ENCODE measurements at places on chromosomes 7 and 10.

GRCh38 chr7:47405286-47405904, 176.5 kb downstream of the TNS3 start:
- H3K36me3 ChIP-seq, result peaks cover 41% of the 10 kb centered on the region
- no peaks in the 10 kb centered on the region for H3K27me3 ChIP-seq
- H3K4me3 ChIP-seq, result no peak overlapping the region
- ATAC-seq, result no peak
- peaks cover 8% of the 10 kb centered on the region for H3K4me1 ChIP-seq
- no peak overlapping the region for H3K27ac ChIP-seq

DNA sequence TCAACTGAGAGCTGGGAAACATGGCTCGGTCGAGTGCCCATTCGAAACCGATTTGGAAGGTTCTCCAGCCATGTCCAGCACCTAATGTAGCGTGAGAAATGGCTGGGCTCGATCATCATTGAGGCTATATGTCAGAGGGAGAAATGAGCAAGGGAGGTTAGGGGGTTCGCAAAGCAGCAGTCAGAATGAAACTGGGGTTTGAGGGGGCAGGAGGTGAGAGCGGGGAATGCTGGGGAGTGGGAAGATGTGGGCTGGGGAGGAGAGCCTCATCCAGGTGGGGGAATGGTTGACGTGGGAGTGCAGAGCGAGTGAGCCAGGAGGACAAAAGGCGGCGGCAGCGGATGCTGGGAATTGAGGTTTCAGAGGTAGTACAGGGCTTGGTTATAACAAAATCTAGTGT, 34.8 kb upstream of the GALNTL5 start:
- no peak for ATAC-seq
- peaks cover 4% of the 10 kb centered on the region for H3K36me3 ChIP-seq
- H3K4me1 ChIP-seq, result peaks cover 25% of the 10 kb centered on the region

- H3K36me3 ChIP-seq, result no peaks in the 10 kb centered on the region
- peaks cover 48% of the 10 kb centered on the region for H3K27me3 ChIP-seq
- H3K27ac ChIP-seq, result no peak overlapping the region
- ATAC-seq, result no peak
- no peaks in the 10 kb centered on the region for H3K4me1 ChIP-seq
Observed at GRCh38 chr10:78623578-78624215, 445.1 kb upstream of the ZMIZ1 start.

- no peak overlapping the region for H3K4me3 ChIP-seq
- no peak overlapping the region for H3K27ac ChIP-seq
- H3K4me1 ChIP-seq, result no peaks in the 10 kb centered on the region
- no peak for ATAC-seq
- no peaks in the 10 kb centered on the region for H3K36me3 ChIP-seq
Observed at GRCh38 chr10:64394744-64395143, 873.5 kb downstream of the REEP3 start.

DNA sequence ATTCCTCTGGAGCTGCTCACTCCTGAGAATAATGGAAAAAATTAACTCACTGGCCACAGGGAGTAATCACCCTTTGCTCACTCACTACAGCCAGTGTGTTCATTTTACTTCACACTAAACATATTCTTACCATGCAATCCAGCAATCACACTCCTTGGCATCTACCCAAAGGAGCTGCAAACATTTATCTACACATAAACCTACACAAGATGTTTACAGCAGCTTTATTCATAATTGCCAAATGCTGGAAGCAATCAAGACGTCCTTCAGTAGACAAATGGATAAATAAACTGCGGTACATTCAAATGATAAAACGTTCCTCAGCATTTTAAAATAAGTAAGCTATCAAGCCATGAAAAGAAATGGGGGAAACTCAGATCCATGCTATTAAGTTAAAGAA, 34.2 kb upstream of the POM121L12 start:
- no peaks in the 10 kb centered on the region for H3K36me3 ChIP-seq
- H3K27me3 ChIP-seq, result no peaks in the 10 kb centered on the region
- no peak for ATAC-seq
- no peak overlapping the region for H3K27ac ChIP-seq
- no peaks in the 10 kb centered on the region for H3K4me1 ChIP-seq

DNA sequence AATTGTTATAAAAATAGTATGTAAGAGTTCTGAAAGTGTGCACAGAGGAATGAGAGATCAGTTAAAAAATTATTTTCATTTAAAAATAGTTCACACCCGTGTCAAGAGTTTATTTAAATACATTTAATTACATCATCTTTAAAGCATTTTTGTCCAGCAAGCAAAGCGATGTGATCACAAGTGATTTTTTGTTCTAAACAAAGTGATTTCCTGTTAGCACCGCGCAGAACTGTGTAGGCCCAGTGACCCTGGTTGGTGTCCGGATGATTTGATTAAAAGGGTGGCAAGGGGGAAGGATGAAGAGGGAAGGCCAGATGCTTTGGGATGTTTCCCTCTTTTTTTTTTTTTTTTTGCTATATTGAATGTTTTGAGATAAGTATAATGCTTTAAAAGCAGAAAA, 227.8 kb upstream of the PITRM1 start:
- H3K36me3 ChIP-seq, result no peaks in the 10 kb centered on the region
- ATAC-seq, result no peak
- peaks cover 7% of the 10 kb centered on the region for H3K27me3 ChIP-seq
- no peak overlapping the region for H3K4me3 ChIP-seq
- H3K4me1 ChIP-seq, result peaks cover 10% of the 10 kb centered on the region

- H3K27me3 ChIP-seq, result peaks cover 9% of the 10 kb centered on the region
- H3K36me3 ChIP-seq, result no peaks in the 10 kb centered on the region
- no peak for ATAC-seq
- H3K4me1 ChIP-seq, result no peaks in the 10 kb centered on the region
Observed at GRCh38 chr7:116357781-116358670, 141.5 kb upstream of the CAV2 start.

- H3K36me3 ChIP-seq, result peaks cover 5% of the 10 kb centered on the region
- no peak for ATAC-seq
- no peak overlapping the region for H3K27ac ChIP-seq
- H3K4me1 ChIP-seq, result no peaks in the 10 kb centered on the region
- no peak overlapping the region for H3K4me3 ChIP-seq
- no peaks in the 10 kb centered on the region for H3K27me3 ChIP-seq
Observed at GRCh38 chr10:73339436-73339835, 19.2 kb downstream of the CFAP70 start.

Measured in stimulated activated memory B cell treated with anti-CD40 and anti-IgM and Interleukin-4, amounts not matched to agents 10 μg/mL and 1 μg/mL and 100 μg/mL, for 72 hours (primary cell).